ENCODE measurements at places on chromosomes 2 and 18. TPM values are rescaled to one million over a fixed set of nuclear protein-coding genes. Genes with fewer than 3 reads are reported as not detected.

TGIF1 gene
- 86.1 TPM for total RNA-seq

PIEZO2 gene
- total RNA-seq = not detected

RND3 gene
- not detected for total RNA-seq

FAHD2A gene
- 19.2 TPM for total RNA-seq

PARD6G gene
- 1.5 TPM for total RNA-seq

LBH gene
- total RNA-seq = 38.9 TPM

MC5R gene
- total RNA-seq = not detected

CENPA gene
- 24.3 TPM for total RNA-seq

CCDC74A gene
- 5.9 TPM for total RNA-seq

TMEFF2 gene
- total RNA-seq = not detected

TFCP2L1 gene
- not detected for total RNA-seq

DNA sequence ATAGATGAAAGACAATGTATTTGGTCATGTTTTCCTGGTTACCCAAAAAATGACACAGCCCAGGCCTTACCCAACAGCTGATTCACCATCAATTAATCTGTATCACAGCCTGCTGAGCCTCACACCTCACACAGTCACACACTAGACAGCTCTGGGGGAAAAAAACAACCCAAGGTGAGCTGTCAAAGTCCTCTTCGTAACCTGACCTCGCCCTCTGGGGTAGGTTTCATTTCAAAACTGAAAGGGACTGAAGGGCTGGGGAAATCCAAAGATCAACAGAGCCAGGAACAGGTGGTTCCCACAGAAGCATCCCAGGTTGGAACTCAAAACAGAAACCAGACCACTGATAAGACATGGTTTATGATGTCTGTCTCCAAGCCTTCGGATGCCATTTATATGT is 18.2 kb upstream of the PCBP1 start:
- peak; percentile 97 for ATAC-seq

GRCh38 chr2:39682066-39682692 is 16.5 kb downstream of the TMEM178A start:
- no peak for ATAC-seq

- no peak for ATAC-seq
Measured at GRCh38 chr2:106105151-106105922, 88.8 kb downstream of the UXS1 start.

GRCh38 chr2:67075530-67076238 is 321.4 kb upstream of the ETAA1 start:
- ATAC-seq = no peak

DNA sequence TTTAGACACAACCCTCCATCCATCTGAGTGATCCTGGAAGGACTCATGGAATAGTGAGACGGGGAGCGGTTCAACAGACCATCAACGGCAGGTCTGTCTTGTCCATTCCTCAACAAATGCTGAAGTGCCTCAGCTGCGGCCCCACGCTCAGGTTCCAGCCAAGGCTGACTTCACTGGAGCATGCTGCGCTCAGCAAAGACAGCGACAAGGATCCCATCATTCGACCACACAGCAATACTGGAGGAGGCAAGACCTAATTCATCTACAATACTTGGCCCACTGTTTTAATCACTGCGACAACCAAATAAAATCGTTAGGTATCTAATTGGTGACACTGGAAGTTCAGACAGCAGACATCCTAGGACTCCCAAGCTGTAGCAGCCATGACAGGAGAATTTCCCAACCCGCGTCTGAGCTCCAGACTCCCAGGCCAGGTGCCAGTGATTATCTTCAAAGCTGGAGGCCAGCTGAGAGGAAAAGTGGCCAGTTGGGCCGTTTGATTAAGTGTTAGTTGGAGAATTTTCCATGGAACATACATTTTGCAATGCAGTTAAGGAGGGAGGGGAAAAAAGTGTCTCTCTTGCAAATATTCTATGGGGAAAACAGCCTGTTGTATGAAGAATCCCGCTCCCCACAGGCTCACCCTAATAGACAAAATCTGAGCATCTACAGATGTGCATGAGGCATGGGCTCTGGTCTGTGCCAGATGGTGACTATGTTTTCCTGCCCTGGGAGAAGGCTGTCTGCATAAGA is 92.5 kb upstream of the SLC35G4 start:
- no peak for ATAC-seq

GRCh38 chr2:65562890-65563289 is 130.5 kb upstream of the SPRED2 start:
- ATAC-seq = no peak

GRCh38 chr18:46727177-46727576 is 29.7 kb downstream of the ST8SIA5 start:
- no peak for ATAC-seq

- ATAC-seq = peak; percentile 52
Measured at GRCh38 chr2:64646007-64646880, 7.5 kb downstream of the SERTAD2 start.

- ATAC-seq = no peak
Measured at GRCh38 chr2:72895759-72896281, 8.6 kb downstream of the SPR start.

DNA sequence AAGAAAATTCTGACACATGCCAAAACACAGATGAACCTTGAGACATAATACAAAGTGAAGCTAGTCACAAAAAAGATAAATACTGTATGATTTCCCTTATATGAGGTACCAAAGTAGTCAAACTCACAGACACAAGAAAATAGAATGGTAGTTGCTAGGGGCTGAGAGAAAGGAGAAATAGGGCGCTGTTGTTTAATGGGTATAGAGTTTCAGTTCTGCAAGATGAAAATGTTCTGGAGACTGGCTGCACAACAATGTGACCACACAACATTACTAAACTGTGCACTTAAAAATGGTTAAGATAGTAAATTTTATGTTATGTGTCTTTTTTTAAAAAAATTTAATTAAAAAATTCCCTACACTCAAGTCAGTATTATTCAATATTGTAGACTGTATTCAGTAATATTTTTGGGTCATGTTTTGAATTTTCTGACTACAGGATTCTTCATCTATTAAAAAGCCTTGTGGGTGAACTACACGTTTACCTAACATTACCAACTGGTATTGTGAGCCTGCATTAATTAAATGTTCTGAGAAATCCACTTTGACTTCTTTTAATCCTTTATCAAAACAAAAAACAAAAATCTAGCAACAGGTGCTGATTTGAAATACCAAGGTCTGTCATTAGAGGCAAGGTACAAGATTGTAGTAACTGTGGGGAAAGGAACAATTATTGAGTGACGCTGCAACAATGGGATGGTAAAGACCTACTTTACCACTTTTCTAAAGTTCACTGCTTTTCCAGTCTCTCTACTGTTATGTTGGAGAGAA is 140.8 kb upstream of the ZFP36L2 start:
- ATAC-seq = no peak

DNA sequence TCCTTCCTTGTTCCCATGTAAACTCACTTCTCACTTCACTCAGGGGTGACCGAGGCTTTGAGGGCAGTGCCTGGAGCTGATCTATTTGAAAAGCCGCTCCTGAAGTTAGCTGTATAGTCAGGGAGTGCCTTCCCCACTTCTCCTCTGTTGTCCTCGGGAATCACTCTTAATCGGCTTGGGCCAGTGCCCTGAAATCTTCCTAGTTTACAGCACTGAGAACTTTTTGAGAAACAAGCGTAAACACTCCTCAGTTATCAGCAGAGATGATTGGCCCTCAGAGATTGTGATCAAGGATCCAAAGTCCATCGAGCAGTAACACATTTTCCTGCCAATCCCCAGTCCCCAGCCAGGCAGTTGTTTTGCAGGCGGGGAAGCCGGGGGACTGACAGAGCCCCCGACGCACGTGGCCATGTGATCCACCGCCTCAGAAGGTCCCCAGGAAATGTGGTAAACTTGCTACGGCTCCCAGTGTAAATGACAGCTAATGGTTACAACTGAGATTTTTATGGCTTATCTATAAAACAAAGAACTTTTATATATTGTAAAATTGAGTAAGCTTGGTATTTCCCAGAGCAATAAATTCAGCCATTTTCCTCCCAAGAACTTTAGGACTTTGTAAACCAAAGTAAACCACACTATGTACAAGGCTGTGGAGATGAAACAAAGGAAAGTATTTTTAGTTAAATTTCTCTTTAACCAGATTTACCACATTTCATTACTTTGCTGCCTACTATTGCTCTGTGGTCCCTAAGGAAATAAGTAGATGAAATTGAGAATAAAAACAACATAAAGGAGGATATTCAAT is 53.5 kb downstream of the C18orf63 start:
- no peak for ATAC-seq

DNA sequence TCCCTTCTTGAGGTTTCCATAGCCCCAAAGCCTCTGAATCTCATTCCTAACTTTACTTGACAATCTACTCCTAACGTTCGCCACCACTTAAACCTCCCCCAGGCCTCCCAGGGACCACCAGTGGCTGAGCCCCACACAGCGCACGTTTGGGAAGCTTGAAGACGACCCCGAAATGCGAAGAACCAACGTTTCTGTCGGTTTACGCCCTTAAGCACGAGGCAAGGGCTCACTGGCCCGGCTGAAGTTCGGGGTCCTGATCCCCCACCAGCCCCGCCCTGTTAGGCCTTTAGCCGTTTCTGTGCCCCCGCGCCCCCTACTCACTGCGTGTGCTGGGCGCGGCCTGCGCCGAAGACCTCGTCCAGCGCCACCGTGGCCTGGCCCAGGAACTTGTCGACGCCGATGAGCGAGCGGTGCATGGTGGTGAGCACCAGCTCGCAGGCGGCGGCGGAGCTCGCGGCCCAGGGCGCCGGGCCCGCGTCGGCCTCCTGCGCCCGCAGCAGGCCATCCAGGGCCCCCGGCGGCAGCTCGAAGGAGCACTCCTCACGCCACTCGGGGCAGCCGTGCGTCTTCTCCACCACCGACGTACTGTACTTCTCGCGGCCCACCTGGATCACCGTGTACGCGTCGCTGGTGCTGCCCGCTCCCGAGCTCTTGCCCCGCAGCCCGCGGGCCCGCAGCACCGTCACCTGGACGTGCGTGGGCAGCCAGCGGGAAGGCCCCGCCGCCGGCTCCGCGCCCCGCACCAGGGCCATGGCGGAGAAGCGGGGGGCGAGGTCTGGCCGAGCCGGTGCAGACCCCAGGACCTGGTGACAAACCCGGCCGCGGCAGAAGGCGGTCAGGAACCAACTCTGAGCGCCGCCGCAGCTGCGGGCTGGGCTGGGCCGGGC is 479 bp downstream of the RAB11FIP5 start:
- ATAC-seq = peak; percentile 34

DNA sequence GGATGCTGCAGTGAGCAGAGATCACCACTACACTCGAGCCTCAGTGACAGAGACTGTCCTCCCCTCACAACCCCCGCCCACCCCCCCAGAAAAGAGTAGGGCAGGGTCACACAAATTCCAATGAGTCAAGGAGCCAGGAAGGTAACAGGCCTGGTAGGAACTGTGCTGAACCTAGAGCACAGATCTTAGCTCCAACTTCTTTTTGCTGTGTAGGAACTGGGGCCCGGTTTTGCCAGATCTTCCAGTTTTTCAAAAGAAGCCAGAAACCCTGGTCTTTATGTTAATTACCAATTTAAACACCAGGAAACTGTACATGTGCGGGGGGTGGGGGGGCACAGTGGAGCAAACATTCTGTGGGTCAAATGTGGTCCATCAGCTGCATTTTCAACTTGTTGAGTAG is 71.0 kb downstream of the PRPF40A start:
- ATAC-seq = no peak

DNA sequence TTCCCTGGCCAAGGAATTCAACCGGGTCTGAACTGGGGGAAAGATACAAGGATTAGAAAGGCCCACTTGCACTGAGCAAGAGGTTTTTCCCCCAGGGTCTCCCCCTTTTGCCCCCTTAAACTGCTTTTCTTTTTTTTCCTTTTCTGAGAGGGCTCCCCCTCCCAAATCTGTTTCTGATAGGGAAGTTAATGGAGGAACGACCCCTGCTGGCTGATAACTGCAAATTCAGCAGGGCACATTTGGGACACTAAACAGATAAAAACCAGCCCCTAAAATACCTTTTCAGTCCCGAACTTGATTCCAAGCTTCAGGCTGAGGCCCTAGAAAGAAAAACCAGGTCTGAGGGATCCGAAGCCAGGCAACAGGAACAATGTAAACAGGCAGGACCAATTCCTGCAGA is 1012.4 kb upstream of the CRIM1 start:
- ATAC-seq = no peak

GRCh38 chr2:157684940-157685466 is 56.3 kb upstream of the ACVR1C start:
- ATAC-seq = no peak

GRCh38 chr2:3624059-3624794 is 29.3 kb downstream of the COLEC11 start:
- no peak for ATAC-seq

GRCh38 chr2:127418300-127419111 is at the start of gene PROC:
TSS of gene PROC (plus strand) at chr2:127418427. CDS start at chr2:127419943, 1,516 bp downstream.
- ATAC-seq = no peak

- peak; percentile 97 for ATAC-seq
Measured at GRCh38 chr2:190255676-190256075, 64.0 kb downstream of the HIBCH start.

DNA sequence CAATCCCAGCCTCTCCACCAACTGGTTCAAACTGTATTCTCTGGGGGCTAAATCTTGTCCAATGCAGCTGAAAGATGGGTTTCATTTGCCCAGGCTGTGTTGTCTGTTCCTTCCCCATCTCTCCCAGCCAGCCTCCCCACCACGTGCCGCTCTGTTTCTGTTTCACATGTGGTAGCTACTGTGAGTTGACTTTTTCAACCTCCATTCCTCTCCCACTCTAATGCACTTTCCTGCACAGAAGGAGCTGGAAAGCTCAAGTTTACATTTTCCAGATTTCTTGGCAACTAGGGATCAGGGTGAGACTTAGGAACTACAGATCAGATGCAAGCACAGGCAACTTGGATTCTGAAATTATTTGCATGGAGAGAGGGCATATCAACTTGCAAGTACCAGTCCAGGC is 19.0 kb upstream of the NPAS2 start:
- no peak for ATAC-seq

GRCh38 chr18:59921384-59921891 is 21.6 kb downstream of the PMAIP1 start:
- peak; percentile 87 for ATAC-seq

DNA sequence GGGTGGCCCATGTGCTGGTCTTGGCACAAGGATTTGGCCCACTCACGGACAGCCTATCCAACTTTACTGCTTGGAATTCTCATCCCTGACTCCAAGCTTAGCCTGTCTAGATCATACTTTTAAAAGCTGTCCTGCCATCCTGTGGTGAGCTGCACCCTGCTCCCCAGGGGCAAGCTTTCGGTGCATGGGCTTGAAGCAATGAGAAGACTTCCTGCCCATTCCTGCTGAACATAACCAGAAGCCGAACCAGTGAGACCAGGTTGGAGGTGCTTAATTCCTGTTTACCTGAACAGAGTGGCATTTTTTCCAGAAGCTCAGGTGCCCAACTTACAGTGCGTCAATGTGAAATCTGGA is 154.5 kb downstream of the ANTXR1 start:
- ATAC-seq = no peak

- ATAC-seq = peak; percentile 63
Measured at GRCh38 chr2:175282300-175282699, 100.8 kb upstream of the ATP5MC3 start.

DNA sequence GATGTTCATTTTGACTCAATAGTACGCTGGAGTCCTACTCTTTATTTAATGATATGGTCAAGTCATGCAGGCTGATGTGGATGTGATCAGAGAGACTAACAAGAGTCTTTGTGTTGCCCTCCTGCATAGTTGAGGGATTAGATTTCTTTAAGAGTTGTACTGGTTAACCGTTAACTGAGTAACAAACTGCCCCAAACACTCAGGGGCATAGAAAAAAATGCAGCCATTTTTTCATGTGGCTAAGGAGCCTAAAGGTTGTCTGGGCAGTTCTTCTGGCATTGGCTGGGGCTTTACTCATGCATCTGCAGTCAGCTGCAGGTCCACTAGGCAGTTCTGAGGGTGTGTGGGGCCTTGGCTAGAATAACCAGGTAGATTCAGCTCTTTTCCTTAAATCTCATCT is 32.5 kb downstream of the DOCK10 start:
- ATAC-seq = no peak
